Activated naive CD8-positive, alpha-beta T cell treated with anti-CD3 and anti-CD28 coated beads, Interleukin-2, amount 10 ng/mL, durations not matched to agents 7 days and 5 days (primary cell): ENCODE measurements at places on chromosomes 12 and 14.

DNA sequence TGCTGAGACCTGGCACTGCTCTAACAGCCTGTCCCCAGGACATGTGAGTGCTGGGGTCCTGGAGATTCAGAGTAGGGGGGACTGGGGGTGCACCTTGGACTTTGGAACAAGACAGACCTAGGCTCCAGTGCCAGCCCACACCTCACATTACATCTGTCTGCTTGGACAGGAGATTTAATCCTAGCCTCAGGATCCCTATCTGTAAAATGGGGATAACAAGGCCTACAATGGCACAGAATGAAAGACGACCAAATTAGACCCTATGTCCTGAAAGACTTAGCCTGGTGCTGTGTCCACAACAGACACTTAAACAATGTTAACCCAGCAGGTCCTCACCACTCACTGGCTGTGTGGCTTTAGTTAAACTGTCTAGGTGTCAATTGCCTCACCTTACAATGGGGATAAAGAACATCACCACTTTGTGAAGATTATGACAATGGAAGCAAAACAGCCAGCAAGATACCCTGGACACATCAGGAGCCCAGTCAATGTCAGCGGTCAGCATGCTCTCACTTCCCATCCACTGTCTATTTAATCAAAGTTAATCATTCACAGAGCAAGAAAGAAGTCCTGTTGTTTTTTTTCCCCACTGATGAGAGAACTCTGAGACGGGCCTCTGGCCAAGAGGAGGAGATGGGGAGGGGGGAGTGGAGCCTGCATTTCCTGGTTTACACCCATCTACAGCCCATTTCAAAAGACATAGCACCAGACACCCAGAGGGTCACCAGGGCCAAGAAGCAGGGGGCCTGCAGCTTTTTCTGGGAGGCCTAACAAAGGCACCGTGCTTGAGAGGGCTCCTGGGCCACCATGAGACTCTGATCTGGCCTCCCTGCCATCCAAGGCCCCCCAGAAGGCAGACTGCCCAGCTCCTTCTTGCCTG is 40.6 kb downstream of the ACTN1 start:
- no peak for DNase-seq

GRCh38 chr12:93323625-93324329 is 53.9 kb upstream of the NUDT4 start:
- no peak for DNase-seq

GRCh38 chr12:43336962-43337555 is 214.9 kb downstream of the ADAMTS20 start:
- no peak for DNase-seq

DNA sequence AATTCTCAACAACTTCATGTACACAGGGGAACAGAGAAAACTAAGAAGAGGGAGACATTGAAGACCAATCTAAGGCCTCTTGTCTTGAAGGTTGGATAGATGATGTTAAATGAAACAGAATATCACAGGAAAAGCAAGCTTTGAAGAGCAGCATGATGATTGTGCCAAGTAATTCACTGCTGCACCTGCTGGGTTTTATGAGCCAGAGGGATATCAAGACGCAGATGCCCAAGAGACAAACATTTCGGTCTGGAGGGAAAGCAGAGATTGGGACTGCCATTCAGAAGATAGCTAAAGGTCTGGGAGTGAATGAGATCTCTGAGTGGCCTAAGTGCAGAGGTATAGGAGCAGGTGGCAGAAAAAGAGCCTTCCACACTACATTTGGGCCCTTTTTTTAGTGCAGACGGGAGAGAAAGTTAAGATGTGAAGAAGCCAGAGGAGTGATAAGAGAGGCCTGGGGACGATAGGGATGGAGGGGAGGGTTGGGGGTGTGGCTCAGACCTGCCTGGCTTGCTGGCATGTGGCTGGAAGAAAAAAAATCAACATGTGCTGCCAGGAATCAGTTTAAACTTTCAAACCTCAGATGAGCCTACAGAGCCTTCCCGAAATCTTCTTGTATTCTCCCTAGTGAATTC is 200.6 kb downstream of the AEBP2 start:
- DNase-seq, result no peak

- no peak for DNase-seq
Observed at GRCh38 chr14:44982594-44982993, 20.6 kb downstream of the TOGARAM1 start.
